ENCODE measurements at places on chromosomes 2 and 18.

DNA sequence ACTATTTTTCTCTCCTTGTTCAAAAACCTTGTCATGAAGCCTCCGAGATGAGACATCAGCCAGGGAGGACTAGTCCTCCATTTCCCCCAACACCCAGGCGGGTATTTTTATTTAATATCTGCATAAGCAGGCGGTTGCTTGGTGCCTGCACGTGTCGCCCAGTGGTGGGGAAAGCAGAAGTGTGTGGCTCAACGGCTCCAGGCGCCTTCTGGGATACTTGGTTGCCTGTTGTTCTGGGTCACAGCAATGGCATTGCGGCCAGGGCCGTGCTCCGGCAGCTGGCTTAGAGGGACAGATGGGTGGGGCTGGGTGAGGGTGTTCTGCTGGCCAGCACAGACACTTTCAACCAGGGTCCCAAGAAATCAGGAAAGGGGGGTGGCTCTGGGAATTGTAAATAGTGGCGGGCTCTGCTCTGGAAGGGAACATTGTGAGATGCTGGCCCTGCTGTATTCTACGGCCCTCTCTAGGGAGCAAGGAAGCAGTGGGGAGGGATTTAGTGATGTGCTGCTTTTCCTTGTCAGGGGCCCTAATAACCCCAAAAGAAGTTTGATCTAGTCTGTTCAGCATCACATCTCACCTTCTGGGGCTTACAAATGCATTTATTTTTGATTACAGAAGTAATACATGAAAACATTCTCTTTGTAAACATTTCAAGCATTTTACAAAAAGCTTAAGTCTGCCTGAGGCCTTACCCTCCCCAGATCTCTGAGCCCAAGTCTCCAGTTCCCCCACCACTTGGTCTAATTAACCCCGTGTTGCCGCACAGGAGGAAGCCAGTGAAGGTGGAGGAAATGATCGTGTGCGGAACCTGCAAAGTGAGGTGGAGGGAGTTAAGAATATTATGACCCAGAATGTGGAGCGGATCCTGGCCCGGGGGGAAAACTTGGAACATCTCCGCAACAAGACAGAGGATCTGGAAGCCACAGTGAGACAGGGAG is 1.1 kb downstream of the VAMP8 start:
- peak overlapping the region; percentile 35 for H3K4me3 ChIP-seq
- no peaks in the 10 kb centered on the region for H3K27me3 ChIP-seq
- no peaks in the 10 kb centered on the region for H3K36me3 ChIP-seq
- peak overlapping the region; percentile 53 for H3K27ac ChIP-seq

DNA sequence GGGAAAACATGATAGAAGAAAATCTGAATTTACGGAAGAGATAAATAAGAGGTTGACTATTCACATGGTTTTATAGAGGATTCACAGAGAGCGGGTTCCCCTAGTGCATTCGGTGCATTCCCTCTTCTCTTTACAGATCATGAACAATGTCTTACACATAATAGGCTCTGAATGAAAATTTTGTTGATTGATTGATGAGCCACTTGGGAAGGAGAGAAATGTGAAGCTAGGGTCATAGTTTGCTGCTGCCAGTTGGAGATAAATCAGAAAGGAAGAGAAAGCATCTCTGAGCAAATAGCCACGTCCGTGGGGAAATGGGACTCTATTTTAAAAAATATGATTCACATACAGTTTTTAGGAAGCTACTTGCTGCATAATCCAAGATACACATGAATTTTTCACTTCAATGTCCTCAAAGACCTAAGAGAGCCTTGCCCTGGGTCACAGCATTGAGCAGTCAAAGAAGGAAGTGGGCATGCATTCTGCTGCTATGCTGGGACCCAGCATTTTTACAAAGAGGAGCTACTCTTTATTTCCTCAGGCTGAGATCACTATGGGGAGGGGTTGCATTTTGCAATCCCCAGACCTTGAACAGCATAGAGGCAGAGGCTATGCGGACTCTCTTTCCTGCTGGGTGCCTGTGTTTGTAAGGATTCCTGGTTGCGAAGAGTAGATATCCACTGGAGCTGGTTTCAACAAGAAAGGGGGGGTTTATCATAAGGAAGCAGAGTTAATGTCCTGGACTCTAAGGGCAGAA is 395.3 kb downstream of the TSN start:
- no peak for DNase-seq
- no peak overlapping the region for H3K4me3 ChIP-seq
- no peaks in the 10 kb centered on the region for H3K36me3 ChIP-seq
- no peaks in the 10 kb centered on the region for H3K4me1 ChIP-seq
- H3K27ac ChIP-seq = no peak overlapping the region

DNA sequence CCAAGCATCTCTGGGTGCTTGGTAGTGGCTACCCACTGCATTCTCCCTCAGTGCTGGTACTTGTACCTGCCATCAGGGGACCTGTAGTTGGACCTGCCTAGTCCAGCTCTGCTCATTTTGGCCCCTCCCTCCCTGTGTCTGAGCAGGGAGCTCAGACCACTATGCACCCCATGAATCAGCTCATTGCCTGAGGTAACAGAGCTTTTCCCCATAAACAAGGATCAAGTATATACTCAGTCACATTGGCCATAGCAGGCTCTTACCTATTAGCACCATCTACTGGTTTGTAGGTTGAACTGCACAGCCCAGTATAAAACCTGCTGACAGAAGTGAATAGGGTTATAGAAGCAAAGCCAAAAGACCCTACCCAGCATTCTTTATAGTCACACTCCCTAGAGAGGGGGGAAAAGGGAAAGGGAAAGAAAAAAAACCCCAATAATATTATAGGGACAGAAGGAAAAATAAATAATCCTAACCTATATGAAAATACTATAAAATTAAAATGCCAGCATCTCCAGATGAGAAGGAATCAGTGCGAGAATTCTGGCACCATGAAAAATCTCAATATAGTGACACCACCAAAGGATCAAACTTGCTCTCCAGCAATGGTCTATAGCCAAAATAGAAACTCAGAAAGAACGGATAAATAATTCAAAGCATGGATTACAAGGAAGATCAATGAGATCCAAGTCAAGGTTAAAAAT is 6.9 kb upstream of the FLACC1 start:
- H3K4me1 ChIP-seq = no peaks in the 10 kb centered on the region
- H3K36me3 ChIP-seq = peaks cover 38% of the 10 kb centered on the region
- no peak overlapping the region for H3K4me3 ChIP-seq
- no peak for DNase-seq
- no peak overlapping the region for H3K27ac ChIP-seq
- H3K27me3 ChIP-seq = no peaks in the 10 kb centered on the region

DNA sequence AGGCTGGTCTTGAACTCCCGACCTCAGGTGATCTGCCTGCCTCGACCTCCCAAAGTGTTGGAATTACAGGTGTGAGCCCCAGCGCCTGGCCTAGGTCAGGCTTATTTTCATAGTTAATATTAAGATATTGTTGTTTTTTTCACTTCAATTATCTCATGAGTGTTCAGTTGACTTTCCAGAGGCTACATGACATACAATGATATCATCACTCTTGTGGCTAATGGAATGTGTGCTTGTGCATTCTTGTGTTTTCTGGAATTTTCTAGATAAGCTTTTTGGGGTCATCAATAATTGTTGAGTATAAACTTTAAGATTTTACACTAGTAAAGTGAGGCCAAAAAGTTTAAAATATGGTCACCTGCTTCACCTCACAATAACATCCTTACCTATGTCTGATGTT is 180.9 kb downstream of the FIGN start:
- H3K4me3 ChIP-seq = no peak overlapping the region
- H3K27me3 ChIP-seq = no peaks in the 10 kb centered on the region
- H3K36me3 ChIP-seq = no peaks in the 10 kb centered on the region
- no peak overlapping the region for H3K27ac ChIP-seq
- DNase-seq = no peak
- H3K4me1 ChIP-seq = peaks cover 6% of the 10 kb centered on the region
